AG09309 (cell line): ENCODE measurements at places on chromosomes 7 and 10.

DNA sequence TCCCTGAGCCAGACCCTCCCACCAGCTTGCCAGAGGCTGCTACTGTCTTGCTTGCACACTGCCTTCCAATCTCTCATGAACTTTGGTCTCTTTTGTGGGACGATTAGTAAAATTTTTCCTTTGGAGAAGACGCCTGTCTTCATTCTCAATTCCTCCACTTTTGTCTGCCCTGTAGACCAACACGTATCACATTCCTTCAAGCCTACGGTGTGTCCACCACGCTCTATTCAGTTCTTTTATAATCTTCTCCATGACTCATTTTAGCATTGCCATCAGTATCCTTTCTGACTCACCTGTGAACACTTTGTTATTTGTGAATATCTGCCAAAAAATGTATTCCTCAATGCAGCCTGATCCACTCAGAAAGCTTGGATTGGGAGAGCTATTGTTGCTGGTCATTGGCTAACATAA, 1.4 kb downstream of the GIMAP5 start:
- no peak for DNase-seq

DNA sequence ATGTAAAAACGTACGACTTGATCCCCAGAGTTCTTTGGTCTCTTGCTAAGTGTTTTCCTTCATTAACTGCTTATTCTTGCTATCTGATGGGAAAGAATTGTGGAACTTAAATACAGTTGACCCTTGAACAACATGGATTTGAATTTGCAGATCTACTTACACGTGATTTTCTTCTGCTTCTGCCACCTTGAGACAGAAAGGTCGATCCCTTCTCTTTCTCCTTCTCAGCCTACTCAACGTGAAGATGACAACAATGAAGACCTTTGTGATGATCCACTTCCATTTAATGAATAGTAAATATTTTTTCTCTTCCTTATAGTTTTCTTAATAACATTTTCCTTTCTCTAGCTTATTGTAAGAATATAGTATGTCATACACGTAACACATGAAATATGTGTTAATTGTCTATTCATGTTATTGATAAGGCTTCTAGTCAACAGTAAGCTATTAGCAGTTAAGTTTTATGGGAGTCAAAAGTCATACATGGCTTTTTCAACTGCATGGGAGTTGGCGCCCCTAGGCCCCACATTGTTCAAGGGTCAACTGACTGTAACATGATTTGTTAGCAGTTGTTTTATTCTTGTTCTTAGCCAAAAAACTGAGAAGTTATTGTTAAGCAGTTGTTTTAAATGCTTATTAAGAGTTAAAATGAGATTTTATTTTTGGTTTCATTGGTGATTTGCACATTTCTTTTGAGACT, 11.2 kb downstream of the MKLN1 start:
- no peak for DNase-seq

- DNase-seq: peak; percentile 67
These were observed 153.4 kb upstream of the KLF14 start for GRCh38 chr7:130887182-130887956.

- DNase-seq: no peak
These were observed 1.2 kb downstream of the VCL start for GRCh38 chr10:73998929-73999691.

GRCh38 chr10:97689559-97690020, 2.5 kb upstream of the AVPI1 start:
- peak; percentile 97 for DNase-seq

- DNase-seq: no peak
These were observed 362.0 kb downstream of the ZNF248 start for GRCh38 chr10:37495415-37495814.

DNA sequence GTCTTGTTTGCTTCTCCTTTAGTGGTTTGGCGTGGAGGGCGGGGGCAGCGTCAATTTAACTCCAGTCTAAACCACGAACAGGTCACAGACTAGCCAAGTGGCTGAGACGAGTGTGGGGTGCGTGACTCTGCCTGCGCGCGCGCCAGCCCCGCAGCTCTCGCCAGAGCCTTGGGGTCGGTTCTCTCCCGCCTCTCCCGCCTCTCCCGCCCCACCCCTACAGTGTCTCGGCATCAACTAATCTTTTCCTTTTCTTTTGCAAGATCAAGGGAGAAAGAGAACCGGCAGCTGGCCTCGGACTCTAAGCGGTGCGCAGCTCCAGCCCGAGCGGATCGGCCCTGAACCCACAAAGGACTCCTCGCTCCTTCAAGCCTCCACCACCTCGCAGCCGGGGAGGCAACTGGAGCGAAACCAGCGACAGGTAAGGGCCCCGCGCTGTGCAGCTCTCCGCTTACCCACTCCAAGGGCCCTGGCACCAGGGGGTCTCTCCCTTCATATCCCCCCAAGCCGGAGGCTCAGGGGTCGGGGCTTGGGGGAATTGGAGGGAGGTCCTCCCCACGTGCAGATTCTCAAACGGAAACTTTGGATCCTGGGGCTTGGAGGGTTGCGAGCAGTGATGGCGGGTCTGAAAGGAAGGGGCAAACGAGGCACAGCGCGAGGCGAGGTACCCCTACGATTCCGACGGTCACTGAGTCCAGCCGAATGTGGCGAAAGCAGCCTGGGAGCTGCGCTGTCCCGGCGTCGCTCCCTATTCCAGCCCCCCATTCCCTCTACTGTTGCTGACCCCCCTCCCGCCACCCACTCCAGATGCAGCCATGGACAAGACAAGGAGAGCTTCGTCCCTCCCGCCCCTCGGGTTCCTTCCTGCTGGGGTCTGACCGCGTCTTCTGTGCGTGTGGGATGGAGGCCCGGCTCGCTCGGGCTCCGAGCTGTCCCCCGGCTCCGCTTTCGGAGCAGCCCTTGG, 829 bp downstream of the CHRM2 start:
- DNase-seq: no peak

DNA sequence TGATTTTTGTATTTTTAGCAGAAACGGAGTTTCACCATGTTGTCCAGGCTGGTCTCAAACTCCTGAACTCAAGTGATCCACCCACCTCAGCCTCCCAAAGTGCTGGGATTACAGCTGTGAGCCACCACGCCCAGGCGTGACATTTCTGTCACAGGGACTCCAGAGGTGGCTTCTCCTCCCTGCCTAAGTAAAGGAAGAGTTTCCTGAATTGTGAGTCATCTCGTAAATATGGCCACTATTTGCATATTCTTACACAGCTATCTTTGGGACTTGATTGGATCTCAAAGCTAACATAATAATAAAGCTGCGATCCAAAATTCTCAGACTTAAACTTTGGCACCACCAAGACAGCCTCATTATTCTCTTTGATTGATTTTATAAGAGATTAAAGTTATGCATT, 50.1 kb downstream of the ADARB2 start:
- DNase-seq: no peak

DNA sequence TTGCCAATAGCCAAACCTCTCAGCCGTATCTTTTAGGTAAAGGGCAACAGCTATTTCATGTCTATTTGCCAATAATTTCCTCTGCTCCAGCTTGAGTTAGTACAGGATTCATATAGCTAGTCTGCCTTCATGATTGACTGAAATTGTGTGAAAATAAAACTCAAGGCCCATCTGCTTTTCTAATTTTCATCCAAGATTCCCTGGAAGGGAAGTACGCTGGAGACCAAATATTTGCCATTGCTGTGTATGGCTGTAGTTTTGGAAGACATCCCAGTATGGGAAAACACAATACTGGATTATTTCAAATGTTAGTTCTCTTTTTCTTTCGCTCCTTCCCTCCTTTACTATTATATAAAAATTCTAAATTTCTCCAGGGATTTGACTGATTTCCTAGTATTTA, 652.4 kb downstream of the CNTNAP2 start:
- DNase-seq: no peak

DNA sequence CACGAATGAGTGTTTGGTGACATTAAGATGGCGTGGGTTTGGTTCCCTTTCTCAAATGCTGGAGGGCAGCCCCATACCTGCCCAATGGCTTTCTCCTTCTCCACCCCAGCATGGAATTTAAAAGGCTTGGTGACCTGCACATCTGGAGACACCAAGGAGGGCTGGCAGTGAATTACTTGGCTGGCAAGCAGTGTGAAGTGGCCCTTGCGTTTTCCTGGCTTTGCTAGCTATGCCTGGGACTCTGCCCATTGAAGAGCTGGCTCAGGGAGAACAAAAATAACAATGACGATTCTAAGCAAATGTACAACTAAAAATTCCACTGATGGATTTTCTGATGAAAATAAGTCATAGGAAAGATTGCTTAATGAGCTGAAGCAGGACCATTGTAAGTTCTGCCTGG, 203.7 kb downstream of the CYP26A1 start:
- DNase-seq: no peak

DNA sequence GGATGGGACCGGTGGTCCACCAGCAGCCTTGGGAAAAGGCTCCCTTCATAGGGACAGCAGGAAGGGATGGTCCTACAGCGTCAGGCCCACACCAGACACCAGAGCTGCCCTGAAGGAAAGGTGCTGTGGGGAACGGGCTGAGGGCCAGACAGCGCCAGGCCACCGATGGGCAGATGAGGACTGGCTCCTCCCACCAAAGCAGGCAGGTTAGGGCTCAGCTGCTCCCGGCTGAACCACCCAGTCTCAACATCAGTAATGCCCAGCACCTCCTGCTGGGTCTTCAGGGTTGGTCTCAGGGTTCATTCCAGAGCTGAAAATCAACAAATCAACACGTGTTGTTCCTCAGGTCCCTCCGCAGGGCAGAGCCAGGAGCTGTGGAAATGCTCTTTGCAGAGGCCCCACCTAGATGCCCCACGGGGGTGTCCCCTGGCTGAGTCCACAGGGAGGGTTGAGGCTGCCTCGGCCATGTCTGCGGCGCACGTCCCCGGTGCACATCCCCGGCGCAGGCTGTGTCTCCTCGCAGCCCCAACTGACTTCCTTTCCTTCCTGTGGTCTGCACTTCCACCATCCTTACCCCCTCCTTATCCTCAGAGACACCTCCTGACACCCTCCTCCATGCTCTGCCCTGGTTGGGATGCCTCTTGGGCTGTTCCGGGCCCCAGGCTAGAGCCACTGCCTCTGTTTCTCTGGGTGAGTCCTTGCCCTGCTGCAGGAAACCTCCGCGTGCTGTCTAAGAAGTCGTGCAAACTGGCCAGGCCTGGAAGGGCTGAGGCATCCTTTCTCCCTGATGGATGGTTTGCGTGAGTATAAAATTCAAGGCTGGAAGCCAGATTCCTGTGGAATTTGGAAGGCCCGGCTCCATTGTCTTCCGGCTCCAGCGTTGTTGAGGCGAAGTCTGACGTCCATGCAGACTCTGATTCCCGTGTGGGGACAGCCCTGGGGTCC, 32.8 kb upstream of the CFAP46 start:
- peak; percentile 7 for DNase-seq

GRCh38 chr10:72746426-72747363, 54.8 kb downstream of the MCU start:
- DNase-seq: no peak

DNA sequence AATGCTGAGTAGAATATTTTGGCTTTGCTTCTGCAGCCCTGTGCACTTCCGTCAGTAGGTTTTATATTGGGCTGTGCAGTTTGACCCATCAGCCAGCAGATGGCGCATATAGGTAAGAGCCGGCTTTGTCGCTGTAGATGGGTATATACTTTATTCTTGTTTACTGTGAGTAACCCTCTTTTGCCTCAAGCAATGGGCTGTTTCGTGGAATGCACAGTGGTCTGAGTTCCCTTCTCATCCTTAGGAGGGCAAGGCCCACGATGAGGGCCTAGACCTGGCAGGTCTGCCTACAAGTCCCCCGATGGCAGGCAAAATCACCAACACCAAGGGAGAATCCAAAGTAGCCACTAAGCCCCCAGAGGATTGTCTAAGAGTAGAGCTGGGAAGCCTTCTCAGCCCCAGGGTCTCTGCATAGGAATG, 1002.9 kb upstream of the KCND2 start:
- DNase-seq: no peak

GRCh38 chr7:1548438-1548831, 7.6 kb downstream of the TMEM184A start:
- DNase-seq: no peak

- DNase-seq: no peak
These were observed 110.2 kb downstream of the MTPAP start for GRCh38 chr10:30238836-30239235.

DNA sequence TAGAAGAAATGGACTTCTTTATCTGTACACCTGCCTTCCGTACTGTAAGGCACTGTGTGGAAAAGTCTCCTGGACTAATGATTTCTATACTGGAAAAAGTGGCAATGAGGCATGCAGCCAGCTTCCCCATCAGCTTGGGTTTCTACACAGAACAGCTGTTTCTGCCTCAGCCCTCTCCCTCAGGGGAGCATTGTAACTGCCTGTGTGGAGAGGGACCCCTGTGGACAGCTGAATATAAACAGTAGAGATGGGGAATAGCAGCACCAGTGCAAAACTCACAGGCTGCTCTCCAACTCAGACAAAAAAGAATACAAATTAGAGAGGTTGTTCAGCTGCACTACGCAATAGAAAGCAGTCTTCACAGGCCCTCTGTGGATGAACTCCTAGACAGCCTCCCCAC, 451.3 kb upstream of the MBL2 start:
- DNase-seq: no peak

GRCh38 chr7:84614821-84615501, 420.4 kb upstream of the SEMA3A start:
- DNase-seq: no peak

DNA sequence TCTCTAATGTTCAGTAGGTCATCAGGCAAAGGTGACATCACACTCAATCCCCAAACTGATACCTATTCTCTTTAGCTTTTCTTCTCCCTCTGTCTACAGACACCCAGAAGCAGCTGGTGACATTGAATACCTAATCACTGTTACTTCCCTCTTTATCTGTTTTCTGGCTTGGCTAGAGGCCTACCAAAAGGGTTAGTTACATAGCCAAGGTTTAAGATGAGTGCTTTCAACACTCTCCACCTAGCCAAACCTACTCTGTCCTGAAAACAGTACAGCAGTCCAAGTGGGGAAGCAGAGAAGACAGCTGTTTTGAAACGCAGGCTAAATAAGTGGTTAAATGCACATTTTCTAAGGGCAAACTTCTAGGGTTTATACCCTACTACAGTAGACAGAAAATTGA, 39.4 kb downstream of the CCNJ start:
- no peak for DNase-seq

GRCh38 chr10:23174074-23174976, 17.8 kb upstream of the PTF1A start:
- DNase-seq: no peak

- no peak for DNase-seq
These were observed 5.0 kb downstream of the HBP1 start for GRCh38 chr7:107173691-107174406.
